ENCODE measurements at places on chromosomes 12 and 14.

DNA sequence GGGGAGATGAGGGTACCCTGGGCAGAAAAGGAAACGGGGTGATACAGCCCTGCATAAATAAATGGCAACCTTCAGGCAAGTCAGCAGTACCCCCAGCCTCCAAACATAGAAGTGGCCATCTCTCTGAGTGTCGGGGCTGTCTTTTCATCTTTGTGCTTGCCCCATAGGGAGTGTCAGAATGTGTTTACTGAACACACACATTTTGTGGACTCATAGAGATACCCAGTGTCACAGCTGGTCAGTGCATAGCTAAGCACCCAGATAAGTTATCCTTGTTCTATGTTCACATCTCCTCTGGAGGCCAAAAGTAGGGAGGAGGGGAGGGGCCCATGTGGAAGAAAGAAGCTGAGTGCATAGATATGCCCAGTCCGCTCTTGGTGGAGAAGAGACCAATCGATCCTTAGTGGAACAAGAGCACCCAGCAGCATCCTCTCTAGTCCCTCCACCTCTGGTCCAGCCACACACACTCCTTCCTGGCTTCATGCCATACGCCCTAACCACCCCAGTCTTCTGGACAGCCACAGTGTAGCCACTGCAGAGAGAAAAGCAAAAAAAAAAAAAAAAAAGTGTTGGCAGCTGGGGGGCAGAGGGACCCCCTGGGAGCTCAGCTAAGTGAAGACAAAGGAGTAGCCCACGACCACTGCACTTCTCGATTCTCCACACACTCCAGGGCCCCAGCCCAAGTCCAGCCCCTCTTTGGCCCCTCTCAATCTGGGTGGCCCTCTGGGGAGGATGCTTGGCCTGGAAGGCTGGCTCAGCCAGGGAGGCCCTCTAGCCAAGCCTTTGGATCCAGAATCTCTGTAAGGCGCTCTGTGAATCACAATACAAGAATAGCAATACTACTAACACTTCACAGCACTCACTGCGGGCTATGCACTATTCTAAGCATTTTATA lies 2.6 kb downstream of the ITGA7 start:
- no peak for DNase-seq

- peak; percentile 56 for DNase-seq
These were observed 6.6 kb downstream of the PTHLH start for GRCh38 chr12:27965966-27966365.

DNA sequence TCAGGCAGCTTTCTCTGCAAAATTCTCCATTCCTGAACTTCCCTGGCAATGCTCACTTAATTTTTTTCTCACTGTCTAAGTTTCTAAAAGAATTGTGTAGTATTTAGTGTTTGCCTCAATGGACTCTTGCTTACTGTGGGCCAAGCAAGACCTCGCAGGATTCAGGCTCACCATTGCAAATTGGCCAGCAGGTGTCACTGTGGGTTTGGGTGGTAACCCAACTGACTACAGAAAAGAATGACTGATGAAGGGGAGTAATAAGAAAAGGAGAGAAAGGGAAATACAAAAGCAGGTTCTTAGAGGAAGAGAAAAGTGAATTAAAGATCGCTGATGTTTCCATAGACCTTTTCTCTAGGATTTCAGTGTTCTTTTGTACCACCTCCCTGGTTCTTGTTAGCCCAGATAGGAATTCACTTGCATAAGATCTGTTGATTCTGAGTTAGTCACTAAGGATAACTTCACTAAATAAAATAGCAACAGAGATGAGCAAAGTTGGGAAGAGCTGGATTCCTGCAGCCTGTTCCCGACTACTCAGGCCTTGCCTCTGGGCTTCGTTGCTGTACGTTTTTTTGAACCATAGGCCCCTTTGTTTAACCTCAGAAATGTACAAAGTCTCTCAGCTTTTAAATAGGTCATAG lies 386.5 kb upstream of the DDHD1 start:
- DNase-seq, result peak; percentile 66

GRCh38 chr14:65179918-65180724 lies 77.8 kb upstream of the MAX start:
- peak; percentile 83 for DNase-seq

- no peak for DNase-seq
These were observed 380.6 kb downstream of the CCDC91 start for GRCh38 chr12:28570811-28571210.

DNA sequence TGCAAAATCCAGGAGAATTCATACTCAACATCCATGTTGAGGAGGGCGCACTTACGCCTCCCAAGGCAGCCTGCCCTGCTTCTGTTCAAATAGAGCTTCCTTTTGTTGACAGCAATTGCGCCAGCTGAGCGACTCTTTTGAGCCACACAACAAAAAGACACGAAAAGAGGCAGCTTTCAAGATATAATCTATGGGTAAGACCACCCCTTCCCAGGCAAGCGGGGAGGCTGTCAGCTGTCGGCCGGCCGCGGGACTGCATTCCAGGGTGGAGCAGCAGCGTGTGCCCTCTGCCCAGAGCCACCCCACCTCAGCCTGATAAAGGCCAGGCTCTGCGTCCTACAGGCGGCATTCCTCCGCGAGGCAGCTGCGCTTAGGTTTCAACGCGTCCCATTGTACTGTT lies 15.8 kb upstream of the STAB2 start:
- no peak for DNase-seq

- peak; percentile 61 for DNase-seq
These were observed 31.1 kb upstream of the MON2 start for GRCh38 chr12:62435303-62436163.

Data from fibroblast of skin of right biceps (primary cell).